ENCODE measurements at places on chromosomes 3 and 15.

- DNase-seq, result no peak
Measured at GRCh38 chr3:140461250-140461649, 216.6 kb upstream of the TRIM42 start.

DNA sequence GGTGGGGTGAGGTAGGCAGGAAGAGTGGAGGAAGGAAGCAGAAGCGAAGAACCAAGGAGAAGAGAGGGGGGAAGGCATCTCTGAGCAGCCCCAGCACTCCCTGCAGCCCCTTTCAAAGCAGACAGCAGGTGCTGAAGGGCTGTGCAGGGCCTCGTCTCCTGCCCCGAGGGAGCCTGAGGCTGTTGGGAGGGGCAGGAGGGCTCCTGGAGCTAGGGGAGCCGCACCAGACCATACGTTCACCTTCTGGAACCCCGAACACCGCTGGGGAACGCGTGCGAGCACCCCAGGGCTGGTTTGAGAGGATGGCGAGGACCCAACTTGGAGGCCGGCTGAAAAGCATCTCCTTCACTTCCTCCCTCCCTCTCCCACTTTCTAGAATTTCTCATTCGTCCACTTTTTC is 259.8 kb downstream of the FAM43A start:
- DNase-seq, result no peak

DNA sequence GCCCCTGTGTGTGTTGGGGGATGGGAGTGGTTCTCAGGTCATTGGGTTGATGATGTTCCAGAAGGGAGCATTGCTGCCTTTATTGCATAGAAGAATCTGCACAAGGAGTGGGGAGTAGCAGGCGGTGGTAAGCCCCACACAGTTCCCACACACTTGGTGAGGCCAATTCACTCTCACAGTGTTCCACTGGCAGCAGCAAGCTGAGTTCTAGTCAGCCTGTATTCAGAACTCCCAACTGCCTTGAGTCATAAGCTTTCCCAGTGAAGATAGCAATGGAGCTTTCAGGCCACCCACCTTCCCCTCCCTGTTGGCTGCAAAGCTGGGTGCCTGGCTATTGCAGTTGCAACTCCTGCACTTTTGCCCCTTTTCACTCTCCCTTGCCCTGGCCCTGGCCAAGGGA is 181.1 kb upstream of the RBMS3 start:
- no peak for DNase-seq

GRCh38 chr15:31235311-31236183 is 91.1 kb upstream of the KLF13 start:
- peak; percentile 7 for DNase-seq

DNA sequence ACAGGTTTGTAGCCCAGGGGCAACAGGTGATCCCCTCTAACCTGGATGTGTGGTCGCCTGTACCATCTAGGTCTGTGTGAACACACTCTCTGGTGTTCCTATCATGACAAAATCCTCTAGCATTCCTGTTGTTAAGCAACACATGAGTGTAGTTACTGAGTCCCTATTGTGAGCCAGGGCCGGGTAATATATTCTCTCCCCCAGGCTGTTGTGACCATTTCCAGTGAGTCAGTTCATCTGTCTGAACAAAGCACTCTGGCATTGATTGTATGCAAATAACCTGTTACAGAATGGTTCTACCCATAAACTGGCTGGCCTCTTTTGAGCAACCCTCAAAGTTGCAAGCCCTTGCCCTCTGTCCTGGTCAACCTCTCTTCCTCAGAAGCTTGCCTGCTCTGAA is 2.6 kb upstream of the FLNB start:
- no peak for DNase-seq

DNA sequence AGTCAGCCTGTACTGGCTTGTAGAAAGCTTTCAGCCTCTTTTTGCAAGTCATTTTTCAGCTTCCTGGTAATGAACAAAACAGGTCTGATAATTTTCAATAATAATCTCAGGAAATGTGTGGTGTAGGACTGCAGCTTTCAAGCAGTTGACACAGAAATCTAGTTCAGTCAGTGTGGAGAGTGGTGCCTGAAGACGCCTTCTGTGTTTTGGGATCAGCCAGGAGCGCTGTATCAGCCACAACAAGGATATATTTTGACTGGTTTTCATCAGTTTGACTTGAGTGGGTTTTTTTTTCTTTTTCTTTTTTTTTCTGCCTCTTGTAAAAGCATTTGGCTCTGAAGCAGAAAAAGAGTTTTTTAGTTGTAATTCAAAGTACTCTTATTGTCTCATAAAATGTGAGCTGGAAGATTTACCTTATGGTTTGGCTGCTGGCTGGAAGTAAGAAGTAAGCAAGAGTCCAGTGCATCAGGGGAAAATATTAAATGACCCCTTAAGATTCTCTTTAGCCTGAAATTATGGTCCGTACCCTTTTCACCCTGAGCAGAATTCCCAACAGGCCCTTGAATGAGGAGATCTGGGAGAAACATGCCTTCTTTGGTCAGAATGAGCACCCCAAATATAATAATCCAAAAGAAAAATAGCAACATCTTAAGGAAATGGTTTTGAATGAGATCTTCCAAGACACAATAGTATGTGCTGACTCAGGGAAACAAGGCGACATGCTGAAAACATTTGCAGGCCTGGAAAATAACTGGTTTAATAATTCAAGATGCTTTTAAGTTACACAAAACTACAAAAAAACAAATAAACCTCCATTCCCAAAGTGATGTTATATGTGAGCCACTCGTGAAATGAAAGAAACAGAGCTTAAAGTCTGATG is 332.7 kb upstream of the ADAMTS9 start:
- DNase-seq, result no peak

DNA sequence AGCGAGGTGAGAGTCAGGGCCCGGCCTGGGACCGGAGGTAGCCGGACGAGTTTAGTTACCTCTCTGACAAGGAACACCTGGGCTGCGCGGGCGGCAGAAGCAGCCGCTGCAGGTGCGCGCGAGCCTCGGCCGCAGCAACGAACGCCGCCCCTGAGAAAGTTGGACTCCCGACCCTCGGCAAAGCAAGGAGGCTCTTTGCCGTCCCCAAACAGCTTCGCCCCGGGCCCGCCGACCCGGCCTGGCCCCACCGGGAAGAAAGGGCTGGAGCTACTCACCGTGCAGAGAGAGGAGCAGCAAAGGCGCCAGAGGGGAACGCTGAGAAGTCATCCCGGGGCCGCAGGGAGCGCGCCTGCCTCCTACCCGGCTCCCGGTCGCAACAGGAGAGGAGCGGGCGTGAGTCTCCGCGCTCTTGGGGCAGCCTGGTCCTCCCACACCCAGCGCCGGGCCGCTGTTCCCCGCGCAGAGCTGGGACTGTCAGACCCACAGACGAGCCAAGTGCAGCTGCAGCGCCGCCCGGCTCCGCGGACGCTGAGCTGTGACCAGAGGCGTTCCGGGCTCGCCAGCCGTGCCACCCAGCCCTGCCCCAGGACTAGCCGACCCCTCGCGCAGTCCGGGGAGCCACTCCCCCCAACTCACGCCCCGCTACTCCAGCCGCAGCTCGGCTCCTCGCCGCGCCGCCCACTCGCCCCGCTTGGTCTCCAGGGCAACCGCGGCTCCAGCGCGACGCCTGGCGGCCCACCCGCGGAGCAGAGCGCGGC is at the start of gene IGSF11:
IGSF11 (minus strand) TSS at position 591 of the 758 bp plus-strand sequence; CDS start at position 327, 264 bp downstream.
- DNase-seq, result peak; percentile 81

- no peak for DNase-seq
Measured at GRCh38 chr15:47711655-47712054, 5.7 kb upstream of the SEMA6D start.

DNA sequence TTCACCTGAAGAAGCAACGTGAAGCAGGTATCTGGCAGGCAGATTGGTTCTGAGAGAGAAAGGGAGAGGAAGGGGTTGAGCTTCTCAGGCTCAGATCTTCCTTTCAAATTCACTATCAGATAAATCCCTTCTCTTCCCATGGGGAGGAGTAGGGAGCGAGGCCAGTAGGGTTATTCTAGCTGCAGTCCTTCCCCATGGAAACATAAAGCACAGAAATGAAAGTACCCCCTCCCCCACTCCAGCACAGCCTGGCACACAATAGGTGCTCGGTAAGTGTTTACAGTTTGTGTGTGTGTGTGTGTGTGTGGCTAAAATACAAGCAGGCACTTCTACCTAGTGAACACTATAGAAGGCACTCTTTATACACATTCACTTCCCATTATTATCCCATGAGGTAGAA is 20.8 kb upstream of the VPS8 start:
- no peak for DNase-seq

GRCh38 chr3:101966226-101966625 is 116.9 kb downstream of the NFKBIZ start:
- DNase-seq, result no peak

- no peak for DNase-seq
Measured at GRCh38 chr15:74027688-74028087, 33.2 kb downstream of the PML start.

GRCh38 chr3:112653209-112653871 is 12.4 kb upstream of the CCDC80 start:
- no peak for DNase-seq

DNA sequence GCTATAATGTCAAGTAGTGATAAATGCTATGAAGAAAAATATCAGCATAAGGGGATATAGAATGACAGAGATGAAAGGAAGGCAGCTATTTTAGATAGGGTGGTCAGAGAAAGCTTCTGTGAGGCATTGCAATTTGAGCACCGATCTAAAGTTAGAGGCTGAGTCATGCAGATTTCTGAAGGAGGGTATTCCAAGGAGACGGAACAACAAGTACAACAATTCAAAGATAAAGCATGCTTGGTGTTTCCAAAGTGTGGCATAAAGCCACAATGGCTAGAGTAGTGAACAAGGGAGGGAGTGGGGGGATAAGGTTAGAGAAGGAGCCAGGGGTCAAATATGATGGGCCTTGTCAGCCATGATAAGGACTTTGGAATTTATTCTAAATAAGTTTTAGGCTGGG is 71.9 kb downstream of the PFN2 start:
- no peak for DNase-seq

- no peak for DNase-seq
Measured at GRCh38 chr15:50911621-50912020, 3.1 kb downstream of the AP4E1 start.
